Stimulated activated CD4-positive, alpha-beta T cell treated with anti-CD3 and anti-CD28 coated beads, TNF-alpha, amount 100 ng/mL, for 1 hour (primary cell): ENCODE measurements at places on chromosomes 11 and 22.

- no peak for DNase-seq
Observed at GRCh38 chr22:19748139-19748538, 12.4 kb upstream of the TBX1 start.

DNA sequence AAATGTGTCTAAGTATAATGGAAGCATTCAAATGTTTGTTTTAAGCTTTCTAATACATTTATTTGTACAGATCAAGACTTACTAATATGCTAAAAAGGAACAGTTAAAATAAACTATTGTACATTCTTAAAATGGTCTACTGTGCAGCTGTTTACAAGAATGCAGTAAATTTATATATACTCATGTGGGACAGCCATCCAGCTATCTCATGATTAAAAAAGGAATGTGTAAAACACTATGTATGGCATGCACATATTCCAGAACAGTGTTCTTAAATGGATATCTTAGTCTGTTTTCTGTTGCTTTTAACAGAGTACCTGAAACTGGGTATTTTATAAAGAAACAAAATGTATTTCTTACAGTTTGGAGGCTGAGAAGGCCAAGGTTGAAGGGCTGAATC, 30.2 kb upstream of the CSTF3 start:
- DNase-seq, result no peak

DNA sequence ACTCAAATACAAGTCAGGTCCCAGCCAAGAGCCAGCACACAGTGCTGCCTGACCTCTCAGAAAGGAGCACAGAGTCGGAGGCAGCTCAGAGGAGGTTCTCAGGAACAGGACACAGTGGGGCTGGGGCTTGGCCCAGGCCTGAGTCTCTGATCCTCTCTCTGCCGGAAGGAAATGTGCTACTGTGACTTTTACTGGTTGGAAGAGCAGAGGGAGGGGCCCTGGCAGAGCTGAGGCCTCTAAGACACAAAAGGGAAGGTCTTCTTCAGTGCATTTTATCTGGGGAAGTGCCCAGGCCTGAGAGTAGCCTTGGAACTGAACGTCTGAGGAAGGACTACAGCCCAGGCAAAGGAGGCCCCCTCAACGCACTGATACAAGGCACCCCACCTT, 16.2 kb upstream of the CASTOR1 start:
- DNase-seq, result no peak

- DNase-seq, result no peak
Observed at GRCh38 chr11:6609502-6610015, 2.5 kb downstream of the TAF10 start.
